ENCODE measurements at places on chromosomes 16 and 17.

- no peak for DNase-seq
Measured at GRCh38 chr16:66695471-66695934, 1.0 kb downstream of the CMTM4 start.

DNA sequence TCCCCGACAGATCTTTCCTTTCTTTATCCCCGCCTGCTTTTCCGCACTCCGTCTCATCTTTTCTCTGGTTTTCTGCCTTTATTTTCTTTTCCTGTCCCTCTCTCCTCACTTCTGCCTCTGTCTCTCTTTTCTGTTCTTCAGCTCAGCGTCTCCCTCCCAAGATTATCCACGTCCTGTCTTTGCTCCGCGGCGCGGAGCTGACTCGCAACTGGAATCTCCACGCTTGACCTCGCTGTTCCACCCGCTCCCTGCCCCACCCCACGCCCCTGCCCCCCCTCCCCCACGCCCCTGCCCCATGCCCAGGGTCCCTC lies 4.9 kb upstream of the LHX1 start:
- no peak for DNase-seq

- no peak for DNase-seq
Measured at GRCh38 chr17:27959382-27959709, 66.2 kb upstream of the LYRM9 start.

- DNase-seq: no peak
Measured at GRCh38 chr16:63216696-63217423, 1180.6 kb upstream of the CDH8 start.

DNA sequence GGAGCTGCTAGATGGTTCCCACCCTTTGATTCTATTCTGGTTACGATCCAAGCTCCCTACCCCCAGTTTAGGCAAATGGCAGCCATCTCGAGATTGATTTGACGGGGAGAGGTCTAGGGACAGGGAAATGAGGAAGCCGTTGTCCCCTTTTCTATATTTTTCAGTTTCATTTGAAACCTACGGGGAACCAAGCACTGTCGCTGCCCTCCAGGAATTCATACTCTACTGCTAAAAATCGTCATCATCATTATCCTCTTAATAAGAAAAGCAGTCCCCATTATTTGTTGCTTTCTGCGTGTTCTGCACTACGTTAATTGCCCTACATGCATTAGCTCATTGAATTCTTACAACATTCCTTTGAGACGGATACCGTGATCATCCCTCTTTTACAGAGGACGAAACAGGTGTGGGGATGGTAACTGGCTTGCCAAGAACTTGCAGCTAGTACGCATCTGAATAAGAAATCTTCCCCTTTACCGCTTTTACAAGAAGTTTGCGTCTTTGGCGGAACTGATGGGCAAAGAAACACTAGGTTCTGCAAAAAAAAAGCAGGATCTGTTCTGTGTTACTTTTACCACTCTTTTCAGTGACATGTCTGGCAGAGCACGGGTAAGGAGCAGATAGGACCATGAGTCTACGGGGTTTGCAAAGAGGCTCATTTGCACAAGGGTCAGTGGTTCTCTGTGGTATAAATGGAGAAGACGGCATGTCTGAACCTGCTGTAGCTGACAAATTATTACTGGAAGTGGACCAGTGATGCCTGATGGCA lies 1.1 kb downstream of the CCP110 start:
- no peak for DNase-seq
